GM13976 (cell line): ENCODE measurements at places on chromosomes 6 and 20.

- DNase-seq = no peak
Measured at GRCh38 chr6:53983301-53983700, 127.9 kb upstream of the MLIP start.

DNA sequence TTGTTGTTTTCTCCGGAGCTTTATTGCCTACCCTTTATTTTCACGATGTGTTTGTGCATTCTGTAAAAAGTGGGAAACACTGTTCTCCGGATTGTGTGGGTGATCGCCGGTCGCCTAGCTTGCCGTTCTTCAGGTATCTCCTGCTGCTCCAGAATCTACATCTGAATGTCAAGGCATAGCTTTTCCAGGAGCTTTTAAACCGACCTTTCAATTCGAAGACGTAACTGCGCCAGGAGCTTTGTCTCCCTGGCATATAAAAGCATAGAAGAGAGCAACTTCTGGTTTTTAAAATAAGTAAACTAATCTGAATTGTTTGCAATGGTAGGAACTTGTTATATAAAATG is 96.0 kb downstream of the HFE start:
- no peak for DNase-seq

GRCh38 chr20:6993011-6993410 is 225.5 kb downstream of the BMP2 start:
- DNase-seq = no peak

DNA sequence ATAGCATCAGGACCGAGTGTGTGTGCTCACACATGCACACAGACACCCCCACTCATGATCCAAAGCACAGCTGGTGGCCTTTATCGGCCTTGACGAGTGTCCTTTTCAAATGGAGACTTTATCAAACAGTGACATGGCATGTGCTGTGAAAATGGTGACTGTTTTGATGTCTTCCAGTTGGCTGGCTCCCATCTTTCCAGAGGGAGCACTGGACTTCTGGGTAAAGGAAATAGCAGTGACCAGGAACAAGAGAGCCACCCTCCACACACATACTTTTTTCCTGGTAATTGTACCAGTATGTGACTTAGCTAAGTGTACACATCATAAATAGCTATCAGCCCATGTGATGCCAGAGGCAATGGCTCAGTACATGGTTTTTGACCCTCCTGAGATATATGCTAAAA is 52.7 kb downstream of the ZDHHC14 start:
- DNase-seq = no peak

- no peak for DNase-seq
Measured at GRCh38 chr6:136859430-136859829, 37.0 kb downstream of the PEX7 start.

- peak; percentile 50 for DNase-seq
Measured at GRCh38 chr6:136290410-136291010, 864 bp upstream of the BCLAF1 start.

DNA sequence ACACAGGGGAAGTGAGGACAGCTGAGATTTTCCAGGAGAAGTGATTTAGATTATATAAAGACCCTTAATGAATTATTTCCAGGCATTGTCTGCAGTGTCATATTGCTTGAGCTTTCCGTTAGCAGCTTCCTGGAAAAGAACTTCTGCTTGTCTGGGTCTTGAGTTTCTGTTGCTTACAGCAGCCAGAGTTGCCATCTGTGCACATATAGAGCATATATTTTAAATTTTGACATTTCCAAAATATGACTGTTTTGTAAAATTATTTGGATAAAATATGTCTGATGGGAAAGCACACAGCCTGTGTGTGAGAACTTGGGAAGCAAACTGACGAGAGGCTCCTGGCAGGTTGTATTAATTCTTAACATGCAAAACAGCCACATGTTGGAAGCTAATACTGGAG is 21.0 kb upstream of the NKX2-2 start:
- no peak for DNase-seq

DNA sequence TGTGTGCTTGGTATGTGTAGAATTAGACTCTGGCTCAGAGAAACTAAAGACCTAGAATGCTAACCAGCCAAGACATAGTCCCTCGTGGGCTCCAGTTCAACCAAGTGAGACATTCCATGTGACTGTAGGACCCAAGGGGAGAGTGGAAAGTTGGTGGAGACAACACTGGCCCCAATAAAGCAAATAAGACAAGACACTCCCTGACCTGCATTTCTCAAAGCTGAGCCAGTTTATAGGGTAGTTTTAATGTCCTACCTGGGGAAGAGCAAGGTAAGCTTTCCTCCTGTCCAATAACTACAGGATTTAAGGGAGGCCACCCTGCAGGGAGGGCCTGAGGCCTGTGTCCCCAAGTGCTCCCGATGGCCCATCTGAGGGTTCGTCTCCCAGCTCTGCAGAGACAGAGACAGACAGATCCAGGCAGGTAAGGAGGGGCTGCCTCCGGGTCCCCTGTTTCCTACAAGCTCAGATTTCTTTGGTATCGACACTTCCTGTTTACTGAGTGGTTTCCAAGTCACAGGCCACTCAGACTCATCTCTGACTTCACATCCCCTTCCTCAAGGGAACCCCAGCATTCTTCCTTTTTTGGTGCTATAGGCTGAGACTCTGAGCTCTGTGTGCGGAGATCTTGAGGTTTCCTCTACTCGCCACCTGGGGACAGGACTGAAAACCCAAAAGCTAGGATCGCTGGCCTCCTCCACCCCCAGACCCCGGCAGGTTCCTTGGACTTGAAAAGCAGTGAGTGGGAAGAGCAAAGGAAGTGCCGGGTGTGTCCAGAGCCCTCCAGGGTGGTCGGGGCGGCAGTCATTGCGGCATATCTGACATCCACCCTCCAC is 92.4 kb downstream of the PRND start:
- peak; percentile 86 for DNase-seq

GRCh38 chr20:51354769-51355319 is 187.7 kb downstream of the NFATC2 start:
- DNase-seq = no peak

GRCh38 chr20:34927736-34928135 is 27.9 kb downstream of the GSS start:
- no peak for DNase-seq

- no peak for DNase-seq
Measured at GRCh38 chr20:6806275-6806674, 38.8 kb downstream of the BMP2 start.

GRCh38 chr6:149236589-149236988 is 80.9 kb upstream of the TAB2 start:
- DNase-seq = no peak

- no peak for DNase-seq
Measured at GRCh38 chr6:53325785-53326184, 23.0 kb downstream of the ELOVL5 start.

DNA sequence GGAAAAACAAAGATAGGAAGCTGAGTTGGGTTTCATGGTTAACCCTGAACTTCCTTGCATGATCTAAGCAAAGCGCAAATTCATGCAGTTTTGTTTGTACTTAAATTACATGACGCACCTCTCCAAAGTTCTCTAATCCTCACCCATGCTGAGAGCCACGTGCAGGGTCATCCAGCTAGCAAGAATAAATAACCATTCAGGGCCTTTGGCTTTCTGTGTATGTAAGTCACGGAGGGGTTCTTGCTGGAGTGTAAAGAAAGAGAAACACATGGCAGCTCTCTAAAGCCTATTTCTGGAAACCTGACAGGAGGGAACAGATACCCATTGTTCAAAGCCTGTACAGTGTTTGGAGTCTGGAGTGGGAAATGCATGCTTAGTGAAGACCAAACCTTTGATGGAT is 171.7 kb upstream of the CCN2 start:
- no peak for DNase-seq

- DNase-seq = peak; percentile 65
Measured at GRCh38 chr6:144155529-144155928, 5.2 kb downstream of the STX11 start.

- no peak for DNase-seq
Measured at GRCh38 chr6:53353624-53354023, 4.9 kb upstream of the ELOVL5 start.

- no peak for DNase-seq
Measured at GRCh38 chr6:44439270-44440045, 52.0 kb downstream of the CDC5L start.

- no peak for DNase-seq
Measured at GRCh38 chr6:69265706-69266105, 531.1 kb downstream of the LMBRD1 start.

- no peak for DNase-seq
Measured at GRCh38 chr20:5150226-5151076, 23.6 kb downstream of the CDS2 start.

DNA sequence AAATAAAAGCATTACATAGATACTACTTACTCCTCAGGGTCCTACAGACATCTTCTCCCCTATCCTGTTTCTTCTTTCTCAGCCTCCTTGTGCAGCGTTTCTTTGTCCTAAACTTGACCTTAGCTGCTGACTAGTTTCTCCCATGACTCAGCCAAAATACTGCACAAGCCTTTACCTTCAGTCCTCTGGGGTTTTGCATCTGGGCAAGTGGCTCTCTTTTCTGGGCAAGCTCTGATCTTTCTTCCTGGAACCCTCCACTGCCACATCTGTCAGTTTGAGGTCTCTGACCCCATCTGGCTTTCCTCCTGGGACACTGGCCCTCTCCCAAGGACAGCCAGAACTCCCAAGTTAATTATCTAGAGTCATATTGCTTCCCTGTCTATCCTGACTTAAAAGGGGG is 838.4 kb downstream of the DHX35 start:
- peak; percentile 9 for DNase-seq

GRCh38 chr6:89775150-89775549 is 44.4 kb downstream of the MDN1 start:
- DNase-seq = no peak

- DNase-seq = no peak
Measured at GRCh38 chr20:33046412-33046811, 7.3 kb upstream of the BPIFB3 start.

DNA sequence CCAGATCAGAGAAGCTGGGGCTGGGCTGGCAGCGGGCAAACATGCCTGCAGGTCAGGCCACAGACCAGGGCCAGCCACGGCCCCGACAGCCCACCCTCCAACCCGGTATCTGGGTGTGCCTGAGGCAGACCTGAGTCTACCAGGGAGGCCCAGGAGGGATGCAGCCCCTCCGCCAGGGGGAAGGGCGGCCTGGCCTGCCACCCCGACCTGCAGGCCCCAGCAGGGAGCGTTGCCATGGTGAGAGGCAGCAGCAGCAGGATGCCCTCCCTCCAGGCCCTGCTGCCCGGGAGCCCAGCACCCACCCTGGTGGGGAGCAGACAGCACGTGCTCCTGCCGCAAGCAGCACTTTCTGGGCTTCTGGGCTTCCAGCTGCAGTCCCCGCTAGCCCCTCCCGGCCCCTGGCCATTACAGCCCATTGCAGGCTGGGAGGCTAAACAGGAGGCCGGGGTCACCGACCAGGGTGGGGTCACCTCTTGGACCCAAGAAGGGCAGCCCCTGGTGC is 3.8 kb upstream of the EEF1A2 start:
- DNase-seq = no peak

- DNase-seq = no peak
Measured at GRCh38 chr6:20691185-20691584, 156.9 kb downstream of the CDKAL1 start.

DNA sequence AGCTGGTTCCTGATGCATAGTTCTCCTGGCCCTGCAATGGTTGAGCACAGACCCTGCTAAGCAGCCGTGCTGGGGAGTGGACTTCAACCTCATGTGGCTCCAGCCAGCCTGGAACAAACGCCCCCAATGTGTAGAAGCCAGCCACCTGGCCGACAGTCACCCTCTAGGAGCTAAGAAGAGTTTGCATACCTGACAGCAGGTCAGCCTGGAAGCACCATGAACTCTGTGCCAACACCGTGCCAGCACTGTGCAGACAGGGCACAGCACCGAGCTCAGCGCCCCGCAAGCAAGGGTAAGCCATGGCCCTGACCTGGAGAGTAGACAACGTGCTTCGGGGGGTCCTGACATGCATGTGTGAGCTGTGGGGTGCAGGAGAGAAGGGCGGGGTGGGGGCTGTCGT is 356.3 kb downstream of the ZFAND3 start:
- no peak for DNase-seq
